Osteoblast (primary cell): ENCODE measurements at places on chromosomes 11 and 22.

DNA sequence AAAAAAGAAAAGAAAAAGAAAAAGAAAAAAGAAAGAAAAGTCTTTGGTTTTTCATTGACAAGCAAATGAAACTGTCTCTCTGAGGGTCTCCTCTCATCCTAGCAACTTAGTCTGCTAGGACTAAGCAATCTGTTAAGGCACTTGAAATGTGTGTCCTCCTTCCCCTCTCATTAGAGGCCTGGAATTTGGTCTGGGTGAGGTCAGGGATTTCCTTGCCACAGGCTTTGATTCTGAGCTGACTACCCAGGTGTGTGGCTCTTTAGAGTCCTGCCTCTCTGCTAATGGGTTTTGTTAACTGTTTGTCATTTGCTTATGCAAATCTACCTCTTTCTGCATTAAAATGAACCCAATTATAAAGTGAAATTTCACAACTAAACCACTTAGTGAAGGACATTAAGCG lies 18.3 kb upstream of the PKNOX2 start:
- no peak for DNase-seq

DNA sequence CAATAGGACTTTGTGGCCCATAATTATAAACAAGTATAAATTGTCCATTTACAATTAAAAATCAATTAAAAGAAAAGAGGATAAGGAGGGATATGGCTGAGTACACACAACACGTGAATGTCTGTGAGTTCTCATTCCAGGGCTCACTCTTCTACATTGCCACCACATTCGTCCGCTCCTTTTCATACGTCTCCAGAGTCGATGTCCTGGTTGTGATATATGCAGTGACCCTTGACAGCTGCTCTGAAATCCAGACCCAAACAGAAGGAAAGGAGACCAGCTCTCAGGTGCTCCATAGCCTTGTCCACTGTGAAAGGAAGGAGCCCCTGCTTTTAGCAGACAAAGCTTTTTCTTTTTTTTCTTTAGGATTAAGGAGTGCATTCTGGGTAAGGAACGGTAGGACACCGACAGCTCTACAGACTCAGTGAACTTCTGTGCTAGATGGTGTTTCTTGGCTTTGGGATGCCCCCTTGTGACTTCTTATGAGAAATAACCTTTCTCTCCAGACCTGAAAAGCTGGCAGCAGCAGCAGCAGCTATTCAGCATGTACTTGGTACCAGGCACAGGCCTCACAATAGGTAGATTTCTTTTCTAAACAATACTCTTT lies 19.7 kb upstream of the DNAJB13 start:
- peak; percentile 92 for DNase-seq

DNA sequence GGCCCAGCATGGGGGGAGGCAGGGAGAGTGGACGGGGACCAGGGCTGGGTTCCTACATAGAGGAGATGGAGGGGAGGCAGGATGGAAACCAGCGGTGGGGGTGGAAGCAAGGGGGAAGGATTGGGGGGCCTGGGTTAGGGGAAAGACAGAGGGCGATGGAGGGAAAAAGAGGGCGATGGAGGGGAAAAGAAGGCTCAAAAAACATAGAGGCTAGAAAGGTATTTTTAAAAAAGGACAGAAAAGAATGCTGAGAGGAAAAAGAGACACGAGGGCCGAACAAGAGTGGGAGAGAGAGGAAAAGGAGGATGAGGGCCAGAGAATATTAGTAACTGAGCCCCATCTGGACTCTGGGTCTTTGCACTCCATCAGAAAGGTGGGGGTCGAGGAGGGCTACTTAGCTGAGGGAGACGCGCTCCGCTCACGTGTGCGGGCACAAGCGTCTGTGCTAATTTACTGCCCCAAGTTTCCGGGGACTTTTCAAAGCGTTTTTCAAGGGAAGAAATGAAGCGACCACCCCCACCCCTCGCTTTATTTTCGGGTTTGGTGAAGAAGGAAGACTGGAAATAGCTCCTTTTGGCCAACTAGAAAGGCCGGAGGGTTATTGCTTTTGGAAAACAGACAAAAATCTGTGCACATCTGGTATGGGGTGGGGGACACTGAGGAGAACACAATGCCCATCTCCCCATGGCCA lies 14.5 kb downstream of the PAX6 start:
- peak; percentile 65 for DNase-seq

DNA sequence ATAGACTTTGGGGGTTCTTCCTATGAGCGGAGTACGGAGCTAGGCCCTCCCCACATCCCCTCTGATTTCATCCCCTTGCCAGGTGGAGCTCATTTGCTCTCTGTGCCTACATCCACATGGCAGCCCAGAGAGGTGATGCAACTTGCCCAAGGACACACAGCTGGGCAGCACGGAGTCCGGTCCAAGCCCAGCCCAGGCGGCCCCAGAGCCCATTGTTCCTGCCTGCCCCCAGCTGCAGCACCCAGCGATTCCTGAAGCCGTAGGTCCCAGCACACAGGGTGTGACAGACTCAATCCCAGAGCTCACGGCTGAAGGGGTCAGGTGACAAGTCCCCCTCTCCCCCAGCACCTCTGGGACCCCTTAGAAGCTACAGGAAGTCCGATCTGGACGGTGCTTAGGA lies 22.2 kb upstream of the RFPL3 start:
- DNase-seq = no peak
